ENCODE measurements at places on chromosomes 16 and 17.

DNA sequence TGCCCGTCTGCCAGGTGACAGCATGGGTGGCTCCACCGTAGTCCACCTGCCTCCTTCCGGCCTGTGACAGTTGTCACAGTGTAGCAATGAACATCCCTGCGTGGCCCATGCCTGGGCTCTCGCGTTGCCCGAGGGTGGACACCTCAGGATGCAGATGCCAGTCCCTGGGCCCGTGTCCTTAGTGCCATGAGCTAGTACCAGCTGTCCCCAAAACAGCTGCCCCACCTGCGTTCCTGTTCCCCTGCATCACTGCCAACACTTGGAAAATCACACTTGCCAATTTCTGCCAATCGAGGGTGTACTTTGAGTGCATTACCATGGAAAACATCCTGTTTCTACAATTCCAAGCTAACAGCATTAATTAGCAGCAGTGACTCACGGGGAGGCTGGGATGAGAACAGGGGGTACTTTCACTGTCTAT, 9.0 kb upstream of the C16orf95 start:
- no peak for DNase-seq

GRCh38 chr16:84319146-84319760, 24.6 kb downstream of the WFDC1 start:
- no peak for DNase-seq

DNA sequence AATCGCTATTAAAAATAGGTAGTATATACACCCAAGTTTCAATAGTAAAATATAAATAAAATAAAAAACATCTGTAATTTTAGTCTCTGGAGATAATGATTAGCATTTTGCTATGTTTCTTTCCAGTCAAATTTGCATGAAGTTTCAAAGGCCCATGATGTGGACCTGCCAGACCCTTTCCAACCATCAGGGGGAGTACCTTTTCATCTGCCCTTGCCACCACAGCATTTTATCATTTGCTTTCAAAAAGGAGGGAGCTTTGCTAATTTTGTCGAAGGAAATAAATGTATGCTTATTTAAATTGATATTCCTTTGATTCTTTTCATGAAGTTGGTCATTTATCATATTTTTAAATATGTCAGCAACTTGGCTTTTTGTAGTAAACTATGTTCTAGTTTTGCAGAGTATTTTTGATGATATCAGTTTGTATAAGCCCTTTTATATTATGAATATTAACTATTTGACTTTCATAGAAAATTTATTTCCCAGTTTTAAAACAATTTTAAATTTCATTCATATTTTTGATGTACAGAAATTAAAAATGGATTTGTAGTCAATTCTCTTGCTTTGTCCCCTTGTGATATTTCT, 115.2 kb upstream of the NETO2 start:
- no peak for DNase-seq

DNA sequence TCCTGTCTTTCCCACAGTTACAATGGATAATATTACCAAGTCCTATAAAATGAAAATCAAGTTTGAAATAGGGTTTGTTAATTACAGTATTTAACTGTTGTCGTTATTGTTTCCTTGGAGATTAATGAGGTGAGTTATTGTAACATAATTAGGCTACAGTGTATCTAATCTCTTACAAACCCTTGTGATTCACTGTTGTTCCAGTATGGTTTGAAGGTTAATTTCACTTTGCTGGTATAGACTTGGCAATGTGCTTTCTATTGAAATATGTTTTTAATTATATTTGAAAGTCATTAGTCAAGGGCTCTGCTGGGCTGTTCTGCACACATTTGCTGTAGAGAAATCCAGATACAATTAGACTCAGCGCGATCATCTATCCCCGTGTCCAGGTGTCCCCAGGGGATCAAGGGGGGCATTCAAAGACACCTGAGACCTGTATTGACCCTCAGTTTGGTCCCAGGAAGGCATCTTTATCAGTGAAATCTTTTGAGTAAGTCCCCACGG, 624.6 kb upstream of the EEF2KMT start:
- no peak for DNase-seq

DNA sequence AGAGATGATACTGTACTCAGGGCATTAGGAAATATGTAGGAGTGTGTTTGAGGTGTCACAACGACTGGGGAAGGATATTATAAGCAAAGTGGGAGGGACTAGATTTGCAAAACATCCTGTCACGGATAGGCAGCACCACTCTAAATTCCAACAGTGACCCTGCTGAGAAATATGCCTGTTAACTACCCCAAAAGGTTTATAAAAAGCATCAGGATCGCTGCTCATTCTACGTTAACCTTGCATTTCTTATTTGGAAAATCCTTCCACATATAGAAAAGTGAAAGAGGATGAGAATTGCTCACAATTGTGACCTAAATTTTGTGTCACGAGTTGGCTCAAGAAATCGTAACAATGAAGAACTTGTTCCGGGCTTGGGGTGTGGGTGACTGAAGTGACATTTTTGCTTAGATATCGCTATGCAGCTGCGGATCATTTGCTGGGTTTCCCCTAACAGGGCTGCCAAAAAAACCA, 51.6 kb downstream of the N4BP1 start:
- no peak for DNase-seq

DNA sequence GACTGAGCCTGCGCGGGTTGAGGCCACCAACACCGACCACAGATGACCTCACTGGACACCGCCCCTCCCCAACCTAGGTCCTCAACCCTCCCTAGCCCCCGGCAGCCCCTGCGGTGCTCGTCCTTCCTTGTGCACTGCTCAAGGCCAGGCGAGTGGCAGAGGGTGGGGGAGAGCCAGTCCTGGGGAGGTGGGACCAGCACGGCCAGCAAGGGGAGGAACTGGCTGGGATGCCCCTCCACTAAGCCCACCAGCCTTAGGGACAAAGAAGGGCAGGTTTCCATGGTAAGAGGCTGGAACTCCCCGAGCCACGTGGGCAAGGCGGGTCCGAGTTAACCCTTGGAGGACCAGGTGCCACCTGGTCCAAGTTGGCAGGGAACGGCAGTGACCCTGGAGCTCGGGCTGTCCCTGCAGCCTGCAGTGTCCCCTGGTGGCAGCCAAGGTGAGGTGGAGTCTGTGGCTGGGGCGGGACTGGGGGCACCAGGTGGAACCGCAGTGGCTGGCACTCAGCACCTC, 9.2 kb downstream of the FSCN2 start:
- DNase-seq, result no peak

- DNase-seq, result no peak
Measured at GRCh38 chr16:67763066-67763465, 43.3 kb downstream of the RANBP10 start.

- DNase-seq, result no peak
Measured at GRCh38 chr17:4518901-4519300, 20.2 kb downstream of the SPNS2 start.

GRCh38 chr17:57535249-57535966, 209.7 kb downstream of the CCDC182 start:
- no peak for DNase-seq

DNA sequence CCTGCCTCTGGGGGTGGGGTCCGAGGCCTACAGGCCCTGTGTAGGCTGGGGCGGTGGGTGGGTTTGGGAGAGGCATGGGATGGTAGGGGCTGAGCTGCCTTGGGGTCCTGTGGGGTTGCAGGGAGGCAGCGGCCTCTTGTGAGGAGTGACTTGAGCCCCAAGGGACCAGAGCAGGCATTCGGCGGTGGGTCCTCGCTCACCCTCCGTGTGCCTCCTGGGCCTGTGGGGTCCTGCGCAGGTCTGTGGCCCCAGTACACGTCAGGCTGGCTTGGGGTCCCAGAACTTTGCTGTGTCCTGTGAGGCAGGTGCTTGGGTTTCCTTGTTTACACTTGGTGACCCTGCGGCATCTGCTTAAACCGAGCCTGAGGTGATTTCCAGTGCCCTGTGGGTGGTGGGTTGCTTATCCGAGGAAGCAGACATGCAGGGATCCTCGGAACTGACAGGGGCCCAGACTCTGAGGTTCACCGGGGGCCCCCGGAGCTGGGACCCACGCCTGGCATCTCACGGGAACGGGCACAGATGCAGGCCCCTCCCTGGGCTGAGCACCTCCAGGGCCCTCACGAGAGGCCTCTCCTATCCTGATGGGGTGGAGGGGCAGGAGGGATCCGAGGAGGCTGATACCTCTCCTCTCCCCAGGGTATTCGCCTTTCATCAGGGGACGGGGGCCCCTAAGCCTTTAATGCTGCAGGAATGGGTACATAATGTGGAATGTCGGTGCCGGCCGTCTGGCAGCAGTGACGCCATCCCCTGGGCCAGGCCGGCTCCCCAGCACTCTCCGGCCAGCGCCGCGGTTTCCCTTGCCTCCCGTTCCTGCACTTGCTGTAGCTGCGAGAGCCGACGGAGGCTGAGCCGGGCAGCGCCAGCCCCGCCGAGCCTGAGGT, 7.7 kb downstream of the METRNL start:
- DNase-seq, result no peak

- no peak for DNase-seq
Measured at GRCh38 chr17:50288306-50288705, 14.0 kb downstream of the TMEM92 start.

DNA sequence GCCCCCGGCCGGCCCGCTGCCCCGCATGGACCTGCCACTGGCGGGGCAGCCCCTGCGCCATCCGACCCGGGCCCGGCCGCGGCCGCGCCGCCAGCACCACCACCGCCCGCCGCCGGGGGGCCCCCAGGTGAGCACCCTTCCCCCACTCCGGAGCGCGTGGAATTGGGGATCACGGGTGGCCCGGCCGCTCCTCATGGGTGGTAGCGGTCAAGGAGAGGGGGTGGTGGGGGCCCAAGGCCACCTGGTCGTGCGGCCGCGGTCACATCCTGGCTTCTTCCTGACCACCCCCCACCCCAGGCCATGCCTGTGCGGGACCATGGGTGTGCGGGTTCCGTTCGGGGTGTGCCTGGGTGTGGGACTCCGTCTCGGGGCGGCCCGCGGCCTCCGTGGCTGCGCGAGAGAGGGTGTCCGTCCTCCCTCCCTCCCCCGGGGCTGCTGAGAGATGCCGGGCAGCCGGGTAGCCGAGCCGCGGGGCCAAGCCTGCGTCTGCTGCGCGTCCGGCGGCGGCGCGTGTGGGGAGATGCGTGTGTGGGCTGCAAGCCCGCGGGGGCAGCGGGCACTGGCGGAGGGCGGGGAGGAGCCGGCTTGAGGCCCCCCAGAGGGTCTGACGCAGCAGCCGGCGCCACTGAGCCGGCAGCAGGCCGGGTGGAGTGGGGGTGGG, 6.8 kb downstream of the ACD start:
- no peak for DNase-seq

DNA sequence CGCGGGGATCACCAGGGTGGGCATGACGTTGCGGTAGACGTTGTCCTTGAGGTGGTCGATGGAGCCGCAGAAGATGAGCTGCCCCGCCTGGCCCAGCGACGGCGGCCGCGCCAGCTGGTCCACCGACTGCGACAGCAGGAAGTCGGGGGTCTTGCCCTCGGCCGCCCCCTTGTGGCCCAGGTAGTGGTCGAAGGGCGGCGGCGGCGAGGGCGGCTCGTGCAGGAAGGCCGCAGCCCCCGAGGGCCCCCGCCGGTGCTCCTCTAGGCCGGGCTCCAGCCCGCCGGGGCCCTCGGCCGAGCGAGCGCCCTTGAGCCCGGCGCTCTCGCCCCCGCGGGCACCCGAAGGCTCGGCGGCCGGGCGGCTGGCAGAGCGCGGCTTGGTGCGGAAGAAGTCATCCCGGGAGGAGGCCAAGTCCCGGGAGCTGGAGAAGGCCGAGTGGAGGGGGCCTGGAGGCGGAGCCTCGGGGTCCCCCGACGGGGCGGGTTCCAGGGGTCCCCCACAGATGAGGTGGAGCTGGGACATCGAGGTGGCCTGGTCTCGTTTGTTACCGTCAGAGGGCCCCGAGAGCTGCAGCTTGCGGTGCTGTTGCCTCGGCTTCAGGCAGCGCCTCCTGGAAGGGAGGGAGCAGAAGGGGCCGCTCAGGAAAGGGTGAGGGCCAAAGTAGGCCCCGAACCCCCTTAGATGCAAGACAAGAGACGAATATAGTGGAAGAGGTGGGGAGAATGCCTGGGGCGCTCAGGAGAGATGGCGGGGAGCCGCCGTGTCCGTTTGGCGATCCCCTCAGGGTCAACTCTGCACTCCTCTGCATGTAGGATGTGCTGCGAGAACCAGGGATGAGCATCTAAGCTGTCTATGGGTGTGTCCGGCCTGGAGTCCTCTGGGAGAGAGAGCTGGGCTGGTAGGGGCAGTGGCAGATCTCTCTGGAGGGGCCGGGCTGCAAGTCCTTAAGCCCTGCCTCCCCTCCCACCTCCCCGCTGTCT, 8.8 kb downstream of the FAM171A2 start:
- peak; percentile 23 for DNase-seq

DNA sequence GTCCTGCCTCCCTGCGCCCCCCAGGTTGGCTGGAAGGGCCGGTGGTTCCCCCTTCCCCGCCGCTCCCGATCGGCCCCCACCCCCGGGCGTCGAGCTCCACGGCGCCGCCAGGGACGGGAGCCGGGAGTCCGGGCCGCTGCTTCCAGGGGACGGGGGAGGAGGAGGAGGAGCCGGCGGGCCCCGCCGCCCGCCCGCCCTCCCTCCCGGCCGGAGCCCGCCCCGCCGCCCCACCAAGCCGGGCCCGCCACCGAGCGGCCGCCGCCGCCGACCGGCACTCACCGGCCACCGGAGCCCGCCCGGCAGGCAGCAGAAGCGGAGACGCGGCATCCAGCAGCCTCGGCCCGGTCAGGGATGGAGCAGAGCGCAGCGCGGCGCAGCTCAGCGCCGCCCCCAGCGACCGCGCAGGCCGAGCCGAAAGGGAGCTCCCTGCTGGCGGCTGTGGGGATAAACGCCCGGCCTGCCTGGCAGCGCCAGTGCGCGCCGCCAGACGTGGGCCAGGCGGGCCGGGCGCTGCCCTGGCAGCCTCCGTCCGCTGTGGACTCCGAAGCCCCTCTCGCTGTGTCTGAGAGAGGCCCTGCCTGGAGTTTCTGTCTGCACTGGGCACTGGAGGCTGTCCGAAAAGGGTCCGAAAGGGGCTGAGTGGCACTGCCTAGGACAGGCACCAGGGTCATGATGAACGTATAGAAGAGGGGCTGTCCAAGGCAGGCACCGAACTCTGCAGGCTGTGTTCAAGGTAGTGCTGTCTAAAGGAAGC, at the start of gene MYO18A:
Gene MYO18A, minus strand, starts transcription at position 365 of the 754 bp plus-strand sequence. CDS start 13,458 bp downstream, outside the sequence.
- DNase-seq, result peak; percentile 44

GRCh38 chr17:21330436-21331160, 45.6 kb upstream of the KCNJ12 start:
- DNase-seq, result no peak

DNA sequence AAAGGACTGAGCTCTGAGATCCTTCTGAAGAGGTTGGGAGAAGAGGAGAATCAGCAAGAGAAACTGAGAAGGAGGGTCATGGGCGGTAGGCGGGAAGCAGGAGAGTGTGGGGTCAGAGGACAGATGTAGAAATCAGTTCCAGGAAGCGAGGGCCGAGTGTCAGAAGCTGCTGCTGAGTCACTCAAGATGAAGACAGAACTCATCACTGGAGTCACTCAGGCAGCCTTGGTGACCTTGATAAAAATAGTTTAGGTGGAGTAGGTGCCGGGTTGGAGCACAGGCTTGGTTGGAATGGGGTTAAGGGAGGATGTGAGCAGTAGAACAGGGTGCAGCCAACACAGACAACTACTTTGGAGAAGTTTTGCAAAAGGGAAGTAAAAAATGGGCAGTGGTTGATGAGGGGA, 6.1 kb upstream of the ITGAM start:
- DNase-seq, result no peak

GRCh38 chr16:84308120-84308519, 13.4 kb downstream of the WFDC1 start:
- DNase-seq, result no peak

GRCh38 chr16:4641895-4642294, 17.3 kb downstream of the MGRN1 start:
- no peak for DNase-seq

- no peak for DNase-seq
Measured at GRCh38 chr16:24302636-24303035, 46.5 kb downstream of the CACNG3 start.
